ENCODE measurements at places on chromosomes 1 and 21. TPM values are rescaled to one million over a fixed set of nuclear protein-coding genes. Genes with fewer than 3 reads are reported as not detected.

- H3K27ac ChIP-seq, result no peak overlapping the region
- peak overlapping the region; percentile 93 for H3K4me3 ChIP-seq
- H3K4me1 ChIP-seq, result peaks cover 23% of the 10 kb centered on the region
- H3K36me3 ChIP-seq, result no peaks in the 10 kb centered on the region
- no peaks in the 10 kb centered on the region for H3K27me3 ChIP-seq
Measured at GRCh38 chr1:84504580-84505492, 1.4 kb upstream of the SPATA1 start.

DNA sequence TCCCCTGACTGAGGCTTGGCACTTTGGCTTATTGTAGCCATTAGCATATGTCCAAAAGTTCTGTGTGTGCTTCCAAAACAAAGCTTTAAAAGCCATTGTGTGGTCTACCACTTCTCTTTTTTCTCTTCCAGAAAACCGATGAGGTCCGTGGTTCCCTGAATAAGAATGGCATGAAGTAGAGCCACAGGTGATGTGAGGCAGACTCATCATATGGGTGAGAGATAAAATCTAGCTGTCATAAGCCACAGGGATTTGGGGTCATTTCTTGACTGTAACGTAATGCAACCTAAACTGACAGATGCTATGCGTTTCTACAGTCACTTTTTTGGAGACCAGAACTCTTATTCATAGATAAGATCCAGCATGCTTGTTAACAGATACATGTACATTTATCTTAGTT is 7.0 kb upstream of the GREM2 start:
- H3K27ac ChIP-seq, result no peak overlapping the region
- H3K4me3 ChIP-seq, result no peak overlapping the region
- DNase-seq, result no peak
- H3K36me3 ChIP-seq, result no peaks in the 10 kb centered on the region
- no peaks in the 10 kb centered on the region for H3K4me1 ChIP-seq

DNA sequence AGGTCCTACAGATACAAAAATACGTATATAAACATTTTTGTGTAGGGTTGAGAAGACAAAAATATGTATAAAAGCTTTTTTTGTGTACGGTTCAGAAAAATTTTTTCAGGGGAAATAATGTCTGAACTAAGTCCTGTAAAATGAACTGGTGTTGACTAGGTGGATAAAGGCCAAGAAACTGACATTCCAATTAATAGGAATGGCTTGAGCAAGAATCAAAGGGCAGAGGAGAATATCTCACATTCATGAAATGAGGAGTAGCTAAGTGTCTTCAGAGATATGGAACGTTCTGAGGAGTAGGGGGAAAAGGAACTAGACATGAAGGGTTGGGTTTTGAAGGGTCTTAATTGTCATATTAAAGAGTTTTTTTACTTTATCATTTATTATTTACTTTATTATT is 231.2 kb downstream of the DENND1B start:
- no peaks in the 10 kb centered on the region for H3K36me3 ChIP-seq
- DNase-seq, result no peak
- no peaks in the 10 kb centered on the region for H3K4me1 ChIP-seq
- H3K27ac ChIP-seq, result no peak overlapping the region
- no peaks in the 10 kb centered on the region for H3K27me3 ChIP-seq

DNA sequence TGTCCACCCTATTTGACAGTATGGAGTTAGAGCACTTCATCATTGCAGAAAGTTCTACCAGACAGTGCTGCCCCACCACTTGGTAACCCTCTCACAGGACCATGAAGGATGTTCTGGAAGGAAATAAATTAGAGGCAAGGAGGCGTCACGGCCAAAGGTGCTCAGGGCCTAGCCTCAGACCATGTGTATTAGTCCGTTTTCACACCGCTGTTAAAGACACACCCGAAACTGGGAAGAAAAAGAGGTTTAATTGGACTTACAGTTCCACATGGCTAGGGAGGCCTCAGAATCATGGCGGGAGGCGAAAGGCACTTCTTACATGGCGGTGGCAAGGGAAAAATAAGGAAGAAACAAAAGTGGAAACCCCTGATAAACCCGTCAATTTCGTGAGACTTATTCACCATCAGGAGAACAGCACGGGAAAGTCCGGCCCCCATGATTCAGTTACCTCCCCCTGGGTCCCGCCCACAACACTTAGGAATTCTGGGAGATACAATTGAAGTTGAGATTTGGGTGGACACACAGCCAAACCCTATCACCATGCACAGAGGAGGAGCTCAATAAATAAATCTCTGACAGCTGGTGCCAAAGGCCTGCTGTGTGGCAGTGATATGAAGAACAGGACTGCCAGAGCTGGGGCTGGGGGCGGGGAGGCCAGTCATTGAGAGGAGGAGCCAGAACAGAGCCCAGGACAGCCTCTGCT is 75.8 kb downstream of the FHAD1 start:
- H3K27me3 ChIP-seq, result no peaks in the 10 kb centered on the region
- no peak overlapping the region for H3K4me3 ChIP-seq
- H3K36me3 ChIP-seq, result no peaks in the 10 kb centered on the region
- H3K4me1 ChIP-seq, result peaks cover 5% of the 10 kb centered on the region

- no peak overlapping the region for H3K27ac ChIP-seq
- no peaks in the 10 kb centered on the region for H3K4me1 ChIP-seq
- no peaks in the 10 kb centered on the region for H3K27me3 ChIP-seq
- no peak for DNase-seq
- no peaks in the 10 kb centered on the region for H3K36me3 ChIP-seq
- H3K4me3 ChIP-seq, result no peak overlapping the region
Measured at GRCh38 chr21:24224422-24224821, 1382.9 kb downstream of the MRPL39 start.

DNA sequence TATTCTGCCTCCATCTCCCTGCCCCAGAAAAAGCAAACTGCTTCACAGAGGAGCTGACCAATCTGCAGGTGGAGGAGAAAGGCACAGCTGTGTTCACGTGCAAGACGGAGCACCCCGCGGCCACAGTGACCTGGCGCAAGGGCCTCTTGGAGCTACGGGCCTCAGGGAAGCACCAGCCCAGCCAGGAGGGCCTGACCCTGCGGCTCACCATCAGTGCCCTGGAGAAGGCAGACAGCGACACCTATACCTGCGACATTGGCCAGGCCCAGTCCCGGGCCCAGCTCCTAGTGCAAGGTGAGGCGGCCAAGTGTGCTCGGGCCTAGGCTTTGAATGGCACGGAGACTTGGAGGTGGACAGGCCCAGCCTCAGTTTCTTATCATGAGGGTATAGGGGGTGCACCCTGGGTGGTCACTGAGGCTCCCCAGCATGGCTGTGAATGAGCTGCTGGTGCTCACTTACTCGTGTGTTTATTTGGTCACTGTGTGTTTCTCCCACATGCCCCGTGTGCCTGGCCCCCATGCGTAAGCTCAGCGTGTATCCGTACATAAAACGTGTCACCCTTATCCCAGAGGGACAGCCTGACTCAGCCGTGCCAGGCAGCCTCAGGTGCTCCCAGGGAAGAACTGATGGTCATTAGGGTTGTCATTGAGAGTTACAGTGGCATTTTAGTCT is 75.8 kb downstream of the OBSCN start:
- H3K36me3 ChIP-seq, result no peaks in the 10 kb centered on the region
- no peak overlapping the region for H3K4me3 ChIP-seq
- no peak overlapping the region for H3K27ac ChIP-seq

DNA sequence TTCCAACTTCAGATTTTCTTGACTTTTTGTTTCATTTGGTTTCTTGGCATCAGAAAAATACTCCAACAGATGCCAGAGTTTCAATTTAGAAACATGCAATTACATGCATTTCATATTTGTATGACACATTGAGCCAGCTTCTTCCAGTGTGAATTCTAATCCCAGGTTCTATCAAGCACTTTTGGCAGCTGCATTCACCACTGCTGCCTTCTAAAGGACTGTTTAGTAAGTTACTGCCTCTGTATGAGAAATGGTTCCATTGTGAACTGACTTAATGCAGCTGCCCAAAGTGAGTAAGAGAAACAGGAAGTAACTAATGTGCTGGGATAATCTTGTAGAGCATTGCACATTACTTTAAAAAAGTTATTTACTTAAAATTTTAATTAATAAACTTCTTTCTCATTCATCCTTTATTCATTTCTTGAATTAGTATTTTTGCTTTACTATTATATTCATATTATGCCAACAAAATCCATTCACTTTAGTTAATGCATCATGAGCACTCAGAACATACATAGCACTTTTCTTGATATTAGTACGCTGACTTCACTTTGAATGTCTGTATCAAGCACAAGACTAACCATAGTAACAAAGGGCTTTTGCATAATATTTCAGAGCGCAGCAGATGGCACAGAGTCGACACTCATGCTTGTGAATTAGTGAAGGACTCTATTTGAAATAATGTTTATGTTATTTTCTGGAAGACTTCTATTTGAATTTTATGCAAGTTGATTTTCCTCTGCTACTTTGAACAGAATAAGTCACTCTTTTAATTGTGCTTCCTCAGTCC is 9.8 kb downstream of the RGS18 start:
- no peak for DNase-seq
- no peaks in the 10 kb centered on the region for H3K36me3 ChIP-seq
- no peak overlapping the region for H3K4me3 ChIP-seq
- no peaks in the 10 kb centered on the region for H3K27me3 ChIP-seq

GRCh38 chr1:28236656-28237322 is 865 bp downstream of the ATP5IF1 start:
- H3K4me1 ChIP-seq, result peaks cover 17% of the 10 kb centered on the region
- peaks cover 2% of the 10 kb centered on the region for H3K36me3 ChIP-seq
- H3K27me3 ChIP-seq, result no peaks in the 10 kb centered on the region
- H3K4me3 ChIP-seq, result peak overlapping the region; percentile 99

GRCh38 chr1:184408580-184408979 is 21.8 kb downstream of the C1orf21 start:
- no peak overlapping the region for H3K27ac ChIP-seq
- H3K36me3 ChIP-seq, result no peaks in the 10 kb centered on the region
- no peak overlapping the region for H3K4me3 ChIP-seq
- no peaks in the 10 kb centered on the region for H3K27me3 ChIP-seq

- H3K36me3 ChIP-seq, result no peaks in the 10 kb centered on the region
- H3K4me1 ChIP-seq, result no peaks in the 10 kb centered on the region
Measured at GRCh38 chr1:36609241-36610027, 126.7 kb upstream of the CSF3R start.

DNA sequence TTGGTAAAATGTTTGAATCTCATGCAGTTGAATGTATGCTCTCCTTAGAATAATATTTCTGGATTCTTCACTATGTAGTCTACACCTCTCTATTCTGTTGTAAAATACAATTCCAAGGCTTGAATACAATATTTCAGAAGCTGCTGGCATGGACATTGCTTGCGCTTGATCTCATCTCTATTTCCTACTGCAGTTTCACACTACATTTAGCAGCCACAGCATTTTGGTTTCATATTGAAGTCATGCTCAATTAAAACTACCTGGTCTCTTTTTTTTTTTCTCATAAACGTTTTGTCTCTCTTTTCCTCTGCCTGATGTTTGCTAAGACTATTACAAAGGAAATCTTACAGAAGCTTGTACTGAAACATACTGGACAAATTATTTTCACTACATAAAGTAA is 631.0 kb upstream of the TMPRSS15 start:
- no peaks in the 10 kb centered on the region for H3K27me3 ChIP-seq
- no peaks in the 10 kb centered on the region for H3K36me3 ChIP-seq
- no peak for DNase-seq

DNA sequence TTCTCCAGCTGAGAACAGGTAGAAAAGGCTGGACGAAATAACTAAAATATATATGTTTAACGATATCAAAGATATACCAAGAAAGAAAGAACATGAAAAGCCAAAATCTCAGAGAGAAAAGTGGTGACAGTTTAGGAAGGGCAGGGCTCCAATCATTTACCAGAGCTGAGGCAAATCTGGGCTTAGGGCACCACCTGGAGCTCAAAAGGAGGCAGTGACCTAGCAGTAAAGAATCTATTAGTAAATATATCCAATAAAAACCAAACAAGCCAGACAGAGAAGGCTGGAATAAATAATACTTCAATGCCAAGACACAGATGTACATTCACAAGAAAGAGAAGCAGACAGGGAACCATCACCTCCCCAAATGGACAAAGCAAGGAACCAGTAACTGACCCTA is 43.5 kb downstream of the CHIA start:
- DNase-seq, result peak; percentile 72
- no peak overlapping the region for H3K27ac ChIP-seq
- H3K27me3 ChIP-seq, result no peaks in the 10 kb centered on the region
- peaks cover 6% of the 10 kb centered on the region for H3K4me1 ChIP-seq
- no peaks in the 10 kb centered on the region for H3K36me3 ChIP-seq

DNA sequence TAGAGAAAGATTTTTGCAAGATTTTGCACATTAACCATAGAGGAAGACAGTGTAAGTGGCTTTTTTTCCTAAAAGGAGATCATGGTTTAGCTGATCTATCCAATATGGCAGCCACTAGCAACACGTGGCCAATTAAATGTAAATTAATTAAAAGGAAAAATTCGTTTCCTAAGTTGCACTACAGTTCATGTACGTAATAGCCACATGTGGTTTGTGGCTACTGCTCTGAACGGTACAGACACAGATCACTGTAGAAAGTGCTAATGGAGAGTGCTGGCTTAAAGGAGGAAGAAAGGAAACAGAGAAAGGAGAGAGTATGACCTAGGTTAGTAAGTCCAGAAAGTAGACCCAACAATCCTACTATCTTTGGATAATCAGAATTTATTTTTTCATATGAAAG is 170.8 kb downstream of the SIPA1L2 start:
- no peak for DNase-seq
- H3K27ac ChIP-seq, result no peak overlapping the region
- H3K4me3 ChIP-seq, result no peak overlapping the region
- H3K36me3 ChIP-seq, result no peaks in the 10 kb centered on the region
- H3K4me1 ChIP-seq, result no peaks in the 10 kb centered on the region

PTGFR gene
- total RNA-seq, result not detected

MYBPH gene
- total RNA-seq, result not detected

RIPPLY3 gene
- total RNA-seq, result not detected

LENEP gene
- 2.0 TPM for total RNA-seq

MED8 gene
- 30.0 TPM for total RNA-seq

Measured in B cell (primary cell).